ENCODE measurements at places on chromosomes 1 and 21.

GRCh38 chr1:156711011-156711817, 5.8 kb upstream of the CRABP2 start:
- no peak for DNase-seq

DNA sequence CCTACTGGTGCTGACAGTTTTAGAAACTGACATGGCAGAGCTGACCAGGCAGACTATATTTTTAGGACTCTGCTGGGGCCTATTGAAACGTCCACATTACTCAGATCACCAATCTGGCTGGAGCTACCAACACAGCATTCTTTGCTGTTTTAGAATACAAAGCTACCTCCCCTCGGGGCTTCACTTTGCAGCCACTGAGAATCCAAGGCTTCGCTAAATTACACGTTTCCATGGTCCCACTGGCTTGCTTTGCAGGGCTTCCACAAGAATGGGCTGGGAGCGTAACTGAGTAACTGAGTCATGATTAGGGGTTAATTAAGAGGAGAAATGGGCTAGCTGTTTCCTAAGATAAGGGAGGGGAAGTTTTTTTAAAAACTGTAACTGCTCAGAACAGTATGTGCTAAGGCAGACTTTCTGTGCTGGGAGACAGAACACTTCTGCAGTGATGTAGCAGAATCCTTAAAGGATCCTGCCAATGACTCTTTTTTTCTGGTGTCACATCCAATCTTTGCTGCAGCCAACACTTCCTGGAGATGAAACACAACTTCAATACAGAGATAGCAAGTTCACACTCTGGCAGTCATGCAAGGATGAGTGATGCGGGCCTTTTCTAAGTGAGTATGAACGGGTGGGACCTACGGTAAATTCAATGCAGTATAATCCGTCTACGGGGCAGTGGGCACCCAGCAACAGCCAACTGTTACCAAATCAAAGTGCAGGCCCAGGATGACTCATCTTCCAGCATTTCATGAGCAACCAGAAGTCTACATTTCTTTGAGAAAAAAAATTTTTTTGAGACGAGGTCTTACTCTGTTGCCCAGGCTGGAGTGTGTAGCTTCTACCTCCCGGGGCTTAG, 21.5 kb downstream of the NDUFS5 start:
- no peak for DNase-seq

GRCh38 chr1:51282605-51283004, 46.5 kb downstream of the RNF11 start:
- DNase-seq, result peak; percentile 59

DNA sequence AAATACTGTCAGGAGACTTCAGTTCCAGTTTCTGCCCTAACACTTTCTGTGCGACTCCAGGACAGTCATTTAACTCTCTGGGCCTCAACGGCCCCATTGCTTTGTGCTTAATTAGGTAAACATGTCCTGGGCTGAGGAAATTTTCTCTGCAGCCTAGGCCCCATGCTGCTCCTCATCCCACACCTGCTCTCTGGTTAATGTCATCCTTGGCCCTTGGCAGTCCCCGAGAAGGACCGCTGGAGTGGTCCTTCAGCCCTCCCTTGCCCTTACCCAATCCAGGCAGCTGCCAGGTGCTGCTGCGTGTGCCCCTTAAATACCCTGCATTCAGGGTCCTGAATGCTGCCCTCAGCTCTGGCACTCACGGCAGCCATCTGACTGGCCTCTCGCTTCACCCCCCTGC, 18.7 kb downstream of the UBL4B start:
- DNase-seq, result no peak

GRCh38 chr21:38885909-38886308, 80.2 kb downstream of the ETS2 start:
- no peak for DNase-seq

DNA sequence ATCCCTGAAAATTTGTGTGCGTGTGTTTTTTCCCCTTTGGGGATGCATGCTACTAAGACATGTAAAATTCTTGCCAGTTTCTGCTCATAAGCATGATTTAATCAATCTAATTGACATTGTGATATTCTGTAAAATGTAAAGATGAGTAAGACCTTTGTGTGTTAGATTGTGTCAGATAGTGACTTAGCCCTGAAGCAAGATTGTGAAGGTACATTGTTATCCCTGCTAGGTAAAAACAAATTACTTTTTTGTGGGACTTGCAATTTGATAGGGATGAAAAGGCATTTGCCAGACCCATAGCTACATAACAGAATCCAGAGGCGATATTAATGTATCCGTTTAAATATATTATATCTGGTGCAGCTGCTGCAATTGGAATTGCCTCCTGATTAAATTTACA, 338.0 kb downstream of the RWDD3 start:
- DNase-seq, result no peak

DNA sequence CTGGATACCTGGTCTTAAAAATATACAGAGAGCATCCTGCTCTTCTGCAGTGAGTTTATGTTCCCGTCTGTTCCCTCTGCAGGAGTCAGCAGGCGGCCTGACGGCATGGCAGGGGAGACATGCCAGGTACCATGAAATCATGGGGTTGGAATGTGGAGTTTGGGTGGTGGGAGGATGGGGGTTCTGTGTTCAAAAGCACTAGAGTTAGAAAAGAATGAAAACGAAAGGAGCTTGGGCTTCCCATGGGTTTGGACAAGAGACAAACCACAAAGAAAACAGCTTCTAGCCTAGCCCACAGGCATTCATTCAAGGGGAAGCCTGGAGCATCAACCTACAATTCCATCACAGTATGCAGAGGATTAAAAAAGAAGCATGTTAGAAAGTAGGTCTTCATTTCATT, 59.9 kb downstream of the WARS2 start:
- DNase-seq, result no peak

GRCh38 chr1:155287987-155288543, 10.8 kb downstream of the HCN3 start:
- DNase-seq, result no peak

DNA sequence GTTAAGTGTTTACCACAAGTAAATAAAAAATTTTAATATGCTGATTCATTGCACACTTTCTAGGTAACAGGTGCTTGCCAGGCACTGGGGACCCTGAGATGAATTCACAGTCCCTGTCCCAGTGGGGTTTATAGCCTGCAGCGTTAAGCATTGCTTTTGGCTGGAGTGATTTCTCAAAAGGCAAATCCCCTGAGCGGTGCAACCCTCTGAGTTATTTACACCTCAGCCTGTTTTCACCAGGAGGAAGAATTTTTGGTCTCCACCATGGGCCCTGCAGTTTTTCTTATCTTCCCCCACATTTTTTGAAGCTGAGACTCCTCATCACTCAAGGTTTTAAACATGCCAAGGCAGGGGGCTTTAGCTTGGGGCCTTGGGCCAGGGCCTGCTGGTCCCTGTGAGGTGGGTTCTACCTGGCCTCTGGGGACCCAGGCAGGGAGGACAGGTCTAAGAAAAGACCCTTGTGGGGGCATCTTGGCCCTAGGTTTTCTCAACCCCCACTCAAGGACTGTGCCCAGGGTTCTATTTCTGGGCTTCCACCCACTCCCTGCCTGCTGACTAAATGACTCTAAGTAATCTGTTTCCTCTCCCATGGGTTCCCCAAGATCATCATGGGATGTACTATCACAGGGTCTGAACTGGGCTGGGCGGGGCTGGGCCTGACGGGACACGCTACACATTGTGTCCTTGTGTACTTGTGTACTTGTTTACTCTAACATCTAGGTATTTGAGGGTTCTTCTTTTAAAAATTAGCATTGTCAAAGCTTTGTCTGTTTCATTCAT, 10.2 kb upstream of the CHIT1 start:
- no peak for DNase-seq

GRCh38 chr1:25168193-25169071, 63.9 kb downstream of the SYF2 start:
- DNase-seq, result no peak

Measured in activated CD4-positive, alpha-beta memory T cell treated with anti-CD3 and anti-CD28 coated beads for 36 hours (primary cell).